ENCODE measurements at places on chromosomes 1 and 21. TPM values are rescaled to one million over a fixed set of nuclear protein-coding genes. Genes with fewer than 3 reads are reported as not detected.
A peak's percentile ranks its signal among the peaks of the same experiment; 100 is the strongest.

DNA sequence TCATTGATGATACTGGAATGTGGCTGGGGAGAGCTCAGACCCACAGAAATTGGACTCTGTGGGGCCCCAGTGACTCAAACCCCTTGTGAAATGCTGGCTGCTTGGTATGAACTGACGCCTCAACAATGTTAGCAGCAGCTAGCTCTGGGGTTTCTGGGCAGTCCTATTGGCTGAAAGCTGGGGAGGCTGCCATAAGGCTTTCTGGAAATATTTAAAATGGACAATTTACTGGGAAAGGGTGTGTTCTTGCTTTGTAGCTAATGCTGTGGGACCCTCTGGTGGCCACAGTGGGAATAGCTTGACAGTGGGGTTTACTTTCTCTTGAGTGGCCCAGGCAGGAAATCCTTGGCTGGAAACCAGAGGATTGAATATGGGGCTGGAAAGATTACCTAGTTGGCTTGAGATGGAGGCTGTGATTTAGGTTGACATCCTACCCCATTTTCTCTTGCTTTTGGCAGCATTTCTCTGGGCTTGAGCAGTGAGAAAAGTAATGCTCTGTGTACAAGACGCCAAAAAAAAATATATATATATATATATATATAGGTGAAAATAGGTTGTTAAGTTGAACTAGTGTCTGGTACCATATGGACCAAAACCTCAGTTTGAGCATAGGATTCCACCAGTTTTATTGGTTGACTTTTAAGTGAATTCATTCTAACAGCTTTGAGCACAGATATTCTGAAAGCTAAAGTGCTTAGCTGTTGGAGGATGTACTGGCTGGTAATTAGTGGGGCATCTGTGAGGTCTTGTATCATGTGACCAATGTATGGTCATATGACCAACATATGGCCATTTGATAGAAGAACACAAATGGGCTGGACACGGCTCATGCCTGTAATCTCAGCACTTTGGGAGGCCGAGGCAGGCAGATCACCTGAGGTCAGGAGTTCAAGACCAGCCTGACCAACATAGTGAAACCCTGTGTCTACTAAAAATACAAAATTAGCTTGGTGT is 8.2 kb upstream of the S100A10 start:
- peak; percentile 94 for DNase-seq

DNA sequence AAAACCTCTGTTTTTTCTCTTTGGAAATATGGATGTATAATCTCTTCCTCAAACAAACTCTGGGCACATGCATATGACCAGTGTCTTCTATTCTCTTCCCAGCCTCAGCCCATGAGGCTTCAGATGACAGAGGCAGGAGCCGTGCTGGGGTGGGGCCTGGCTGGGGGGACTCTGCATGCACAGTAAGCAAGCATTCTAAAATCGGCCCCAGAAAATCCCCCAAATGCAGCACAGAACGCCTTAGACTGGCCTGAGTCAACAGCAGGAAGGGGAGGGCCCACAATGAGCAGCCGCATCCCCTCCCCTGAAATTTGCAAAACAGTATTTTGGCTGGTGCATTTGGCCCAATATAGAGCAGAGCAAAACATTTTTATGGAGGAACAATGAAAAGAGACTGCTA is 47.8 kb downstream of the ITPKB start:
- DNase-seq, result peak; percentile 67

WARS2 gene
- total RNA-seq, result 28.0 TPM

SLFNL1 gene
- 1.1 TPM for total RNA-seq

GRCh38 chr1:205150651-205151428 is 29.1 kb upstream of the RBBP5 start:
- no peak for DNase-seq

DNA sequence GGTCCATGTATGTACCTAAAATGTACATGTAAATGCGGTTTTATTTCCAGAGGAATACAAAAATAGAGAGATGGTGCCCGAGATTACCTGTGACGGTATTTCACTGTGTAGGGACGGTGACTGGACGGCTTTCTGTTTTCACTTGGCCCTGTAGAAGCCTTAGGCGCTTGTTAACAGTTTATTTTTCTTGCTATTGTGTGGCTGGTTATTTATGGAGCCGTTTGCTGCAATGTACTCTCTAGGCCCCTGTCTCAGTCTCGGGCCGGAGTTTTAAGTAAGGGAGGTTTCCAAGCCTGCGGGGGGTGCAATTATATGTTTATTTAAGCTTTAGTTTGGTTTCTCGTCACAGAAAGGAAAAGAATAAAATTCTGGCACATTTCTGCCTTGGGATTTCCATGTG is 413 bp downstream of the EFCAB7 start:
- DNase-seq, result no peak

- no peak for DNase-seq
Observed at GRCh38 chr21:42003051-42003461, 7.1 kb downstream of the ZBTB21 start.

GRCh38 chr1:212488436-212489283 is 55.9 kb downstream of the NENF start:
- peak; percentile 89 for DNase-seq

DNA sequence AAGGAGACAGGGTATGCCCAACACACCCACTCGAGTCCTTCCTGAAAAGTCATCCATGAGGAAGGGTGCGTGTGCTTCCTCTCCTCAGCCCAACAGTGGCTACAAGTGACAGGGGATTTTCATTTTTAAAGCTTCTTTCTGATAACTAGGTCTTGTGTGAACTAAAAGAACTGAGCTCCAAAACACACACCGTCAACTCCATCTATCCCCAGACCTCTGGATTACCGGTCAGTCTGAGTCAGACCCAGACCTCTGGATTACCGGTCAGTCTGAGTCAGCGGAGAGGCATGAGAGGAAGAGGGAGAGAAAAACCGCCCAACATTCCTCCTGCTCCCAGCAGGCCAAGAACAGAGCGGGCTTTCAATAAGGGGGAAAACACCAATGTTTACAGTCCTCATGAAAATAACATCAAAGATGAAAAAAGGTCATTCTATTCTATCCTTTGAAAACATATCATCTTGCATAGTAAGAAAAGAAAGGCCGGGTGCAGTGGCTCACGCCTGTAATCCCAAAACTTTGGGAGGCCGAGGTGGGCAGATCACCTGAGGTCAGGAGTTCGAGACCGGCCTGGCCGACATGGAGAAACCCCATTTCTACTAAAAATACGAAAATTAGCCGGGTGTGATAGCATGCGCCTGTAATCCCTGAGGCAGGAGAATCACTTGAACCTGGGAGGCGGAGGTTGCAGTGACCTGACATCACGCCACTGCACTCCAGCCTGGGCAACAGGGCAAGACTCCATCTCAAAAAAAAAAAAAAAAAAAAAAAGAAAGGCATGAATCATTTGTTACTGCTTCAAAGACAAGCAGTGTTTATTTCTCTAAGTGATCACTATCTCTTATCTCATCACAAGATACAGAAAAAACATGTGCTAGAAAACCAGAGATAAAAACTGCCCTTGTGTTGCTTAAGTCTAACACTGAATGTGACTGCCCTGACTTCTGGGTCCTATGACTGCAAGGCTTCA is 3.4 kb downstream of the PTTG1IP start:
- no peak for DNase-seq

CFAP126 gene
- total RNA-seq, result not detected

DNA sequence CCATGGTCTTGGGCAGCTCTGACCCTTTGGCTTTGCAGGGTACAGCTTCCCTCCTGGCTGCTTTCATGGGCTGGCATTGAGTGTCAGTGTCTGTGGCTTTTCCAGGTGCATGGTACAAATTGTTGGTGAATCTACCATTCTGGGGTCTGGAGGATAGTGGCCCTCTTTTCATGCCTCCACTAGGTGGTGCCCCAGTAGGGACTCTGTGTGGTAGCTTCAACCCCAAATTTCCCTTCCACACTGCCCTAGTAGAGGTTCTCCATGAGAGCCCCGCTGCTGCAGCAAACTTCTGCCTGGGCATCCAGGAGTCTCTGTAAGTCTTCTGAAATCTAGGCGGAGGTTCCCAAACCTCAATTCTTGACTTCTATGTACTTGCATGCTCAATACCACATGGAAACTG is 494.5 kb upstream of the LRRC7 start:
- no peak for DNase-seq

DNA sequence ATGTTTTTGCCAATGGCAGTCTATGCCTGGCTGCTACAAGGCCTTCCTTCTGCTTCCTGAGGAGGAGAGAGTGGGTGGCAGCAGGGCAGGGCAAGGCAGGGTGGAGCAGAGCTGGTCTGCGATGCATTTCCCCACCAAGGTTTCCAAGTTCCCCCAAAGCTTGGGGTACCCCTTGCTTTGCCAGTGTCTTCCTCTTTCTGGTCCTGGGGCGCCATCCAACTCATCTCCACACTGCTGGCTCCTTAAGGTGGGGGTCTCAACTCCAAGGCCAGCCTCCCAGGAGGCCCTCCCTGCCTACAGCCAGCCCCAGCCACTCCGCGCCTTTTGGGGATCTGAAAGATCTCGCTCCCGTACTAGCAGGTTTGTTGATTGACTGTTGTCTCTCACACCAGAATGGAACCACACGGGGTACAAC is 3.9 kb upstream of the SKI start:
- DNase-seq, result no peak

GRCh38 chr1:220338759-220339158 is 66.5 kb upstream of the RAB3GAP2 start:
- DNase-seq, result no peak

GRCh38 chr21:44709426-44710293 is 1.7 kb downstream of the TSPEAR start:
- peak; percentile 53 for DNase-seq

MEGF6 gene
- total RNA-seq, result 33.6 TPM

PTAFR gene
- 1.3 TPM for total RNA-seq

SLC5A9 gene
- total RNA-seq, result not detected

DNA sequence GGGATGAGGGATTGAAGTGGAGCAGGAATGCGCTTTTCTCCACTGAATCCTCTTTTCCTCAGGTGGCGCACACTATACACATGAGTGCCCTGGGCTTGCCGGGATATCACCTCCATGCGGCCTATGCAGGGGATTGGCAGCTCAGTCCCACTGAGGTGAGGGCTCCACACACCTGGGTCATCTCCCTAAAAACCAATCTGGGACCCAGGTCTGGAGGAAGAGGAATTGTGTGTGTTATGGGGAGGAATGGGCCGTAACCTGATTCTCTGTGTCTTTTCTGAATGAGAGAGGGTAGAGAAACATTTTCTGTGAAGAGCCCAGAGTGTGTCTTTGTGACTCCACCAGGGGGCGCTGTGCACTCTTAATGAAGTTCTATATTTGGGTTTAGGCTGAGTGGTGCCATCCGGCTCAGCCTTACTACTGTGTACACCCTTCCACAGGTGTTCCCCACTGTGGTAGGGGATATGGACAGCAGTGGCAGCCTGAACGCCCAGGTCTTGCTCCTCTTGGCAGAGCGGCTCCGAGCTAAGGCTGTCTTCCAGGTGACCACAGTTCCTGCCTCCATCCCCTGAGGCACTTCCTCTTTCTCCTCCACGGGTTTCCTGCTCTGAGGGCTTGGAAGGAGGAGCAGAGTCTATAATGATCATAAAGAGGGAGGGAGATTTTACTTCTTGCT is 1.5 kb downstream of the TOMM40L start:
- peak; percentile 91 for DNase-seq

- no peak for DNase-seq
Observed at GRCh38 chr1:108708691-108709660, 3.7 kb upstream of the FNDC7 start.

GRCh38 chr1:30358500-30358899 is 364.9 kb downstream of the MATN1 start:
- DNase-seq, result no peak

GRCh38 chr1:172599912-172600311 is 59.0 kb upstream of the FASLG start:
- DNase-seq, result no peak

- DNase-seq, result no peak
Observed at GRCh38 chr1:160204526-160205241, 500 bp upstream of the PEA15 start.

- no peak for DNase-seq
Observed at GRCh38 chr1:162530307-162530987, 31.1 kb upstream of the UAP1 start.

NGF gene
- 2.3 TPM for total RNA-seq

DNA sequence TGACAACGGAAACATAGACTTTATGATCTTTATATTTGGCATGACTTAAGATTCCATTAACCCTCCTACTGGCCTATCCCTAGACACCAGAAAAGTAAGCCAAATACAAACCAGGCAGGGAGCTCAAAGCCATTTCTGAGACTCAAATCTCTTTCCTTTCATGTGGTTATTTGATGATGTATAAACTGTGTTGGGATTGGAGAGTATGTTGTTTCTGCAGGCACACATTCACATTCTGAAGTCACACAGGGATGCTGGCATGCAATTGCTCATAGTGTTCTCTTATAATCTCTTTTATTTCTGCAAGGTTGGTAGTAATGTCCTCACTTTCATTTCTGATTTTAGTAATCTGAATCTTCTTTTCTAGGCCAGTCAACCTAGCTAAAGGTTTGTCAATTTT is 5.8 kb downstream of the ZMYND12 start:
- DNase-seq, result no peak
